ENCODE measurements at places on chromosomes 5 and 9. TPM values are rescaled to one million over a fixed set of nuclear protein-coding genes. Genes with fewer than 3 reads are reported as not detected.

Gene SLC27A6
- not detected for total RNA-seq

Gene PCDHGA11
- total RNA-seq: 2.3 TPM

Gene NR2F1-AS1
- 16.8 TPM for total RNA-seq

Gene DOCK8
- total RNA-seq: 0.15 TPM

Gene SPINK7
- not detected for total RNA-seq

Gene PCDHA11
- total RNA-seq: 0.64 TPM

Gene MYMK
- not detected for total RNA-seq

DNA sequence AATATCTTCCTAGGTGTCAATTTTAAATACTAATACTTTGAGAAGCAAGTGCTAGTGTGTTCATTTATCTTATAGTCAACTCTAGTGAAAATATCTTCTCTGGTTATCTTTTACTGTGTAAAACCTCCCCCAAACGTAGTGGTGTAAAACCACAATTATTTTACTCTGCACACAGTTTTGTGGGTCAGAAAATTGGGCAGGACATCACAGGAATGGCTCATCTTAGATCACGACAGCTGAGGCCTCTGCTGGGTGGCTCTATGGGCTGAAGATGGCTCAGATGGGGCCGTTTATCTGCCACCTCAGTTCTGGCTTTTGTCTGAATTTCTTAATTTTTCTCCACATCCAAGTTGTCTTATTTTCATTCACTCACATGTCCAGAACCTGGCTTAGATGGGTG lies 457.2 kb upstream of the ACTBL2 start:
- H3K36me3 ChIP-seq: no peaks in the 10 kb centered on the region
- no peak overlapping the region for H3K27ac ChIP-seq
- no peaks in the 10 kb centered on the region for H3K4me1 ChIP-seq
- no peak for DNase-seq
- H3K27me3 ChIP-seq: no peaks in the 10 kb centered on the region

GRCh38 chr9:76433406-76433805 lies 25.6 kb upstream of the GCNT1 start:
- DNase-seq: no peak
- H3K27me3 ChIP-seq: no peaks in the 10 kb centered on the region
- no peak overlapping the region for H3K27ac ChIP-seq
- no peak overlapping the region for H3K4me3 ChIP-seq
- no peaks in the 10 kb centered on the region for H3K36me3 ChIP-seq

DNA sequence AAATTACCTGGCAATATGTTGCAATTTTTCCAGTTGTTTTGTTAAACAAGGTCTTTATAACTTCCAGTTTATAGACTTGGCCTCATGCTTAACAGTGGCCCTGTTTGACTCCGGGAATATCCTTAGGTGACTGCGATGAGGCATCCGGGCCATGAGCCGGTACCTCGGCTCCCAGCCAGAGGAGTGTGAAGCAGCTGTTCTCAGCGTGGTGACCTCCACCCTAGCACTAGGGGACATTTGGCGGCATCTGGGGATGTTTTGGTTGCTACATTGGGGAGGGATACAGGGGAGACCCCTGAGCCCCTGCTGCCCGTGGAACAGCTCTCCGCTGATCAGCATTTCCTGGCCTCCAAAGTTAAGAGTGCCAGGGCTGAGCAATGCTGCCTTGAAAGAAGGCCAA lies 533.4 kb downstream of the IRX1 start:
- H3K36me3 ChIP-seq: no peaks in the 10 kb centered on the region
- no peak overlapping the region for H3K4me3 ChIP-seq
- no peak overlapping the region for H3K27ac ChIP-seq
- DNase-seq: no peak
- H3K4me1 ChIP-seq: no peaks in the 10 kb centered on the region

- H3K27ac ChIP-seq: no peak overlapping the region
- no peaks in the 10 kb centered on the region for H3K4me1 ChIP-seq
- DNase-seq: no peak
- peaks cover 29% of the 10 kb centered on the region for H3K27me3 ChIP-seq
These were observed 520 bp downstream of the PRRX2 start for GRCh38 chr9:129665814-129666520.

- no peak for DNase-seq
- peaks cover 4% of the 10 kb centered on the region for H3K4me1 ChIP-seq
- no peaks in the 10 kb centered on the region for H3K27me3 ChIP-seq
- no peaks in the 10 kb centered on the region for H3K36me3 ChIP-seq
These were observed 22.9 kb upstream of the ASS1 start for GRCh38 chr9:130421802-130422276.

- H3K27me3 ChIP-seq: no peaks in the 10 kb centered on the region
- H3K27ac ChIP-seq: no peak overlapping the region
- no peak overlapping the region for H3K4me3 ChIP-seq
- no peak for DNase-seq
These were observed 201.0 kb downstream of the WDR70 start for GRCh38 chr5:37580106-37580505.

DNA sequence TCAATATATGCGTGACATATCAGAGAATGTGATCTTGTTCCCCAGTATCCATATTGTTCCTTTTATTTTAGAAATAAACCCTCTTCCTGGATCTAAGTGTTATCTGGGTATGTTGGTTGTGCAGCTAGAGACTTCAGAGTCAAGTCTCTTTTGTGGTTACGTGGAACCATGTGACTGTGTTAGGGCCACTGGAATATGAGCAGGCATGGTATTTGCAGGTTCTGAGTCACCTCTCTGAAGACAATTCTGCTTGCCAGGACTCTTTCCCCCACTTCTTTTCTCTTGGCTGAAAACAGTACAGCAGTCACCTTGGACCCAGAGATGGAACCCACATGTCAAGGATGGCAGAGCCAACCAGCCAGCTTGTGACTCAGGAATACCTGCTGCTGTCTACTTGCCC lies 59.7 kb downstream of the ATP10B start:
- no peak for DNase-seq
- H3K36me3 ChIP-seq: no peaks in the 10 kb centered on the region
- peaks cover 3% of the 10 kb centered on the region for H3K4me1 ChIP-seq
- H3K27ac ChIP-seq: no peak overlapping the region

- H3K4me1 ChIP-seq: no peaks in the 10 kb centered on the region
- no peaks in the 10 kb centered on the region for H3K36me3 ChIP-seq
These were observed 63.5 kb upstream of the IRX4 start for GRCh38 chr5:1946122-1946677.

GRCh38 chr9:23603311-23603710 lies 222.7 kb downstream of the ELAVL2 start:
- H3K36me3 ChIP-seq: no peaks in the 10 kb centered on the region
- no peak for DNase-seq
- H3K4me1 ChIP-seq: peaks cover 21% of the 10 kb centered on the region
- no peaks in the 10 kb centered on the region for H3K27me3 ChIP-seq
- no peak overlapping the region for H3K4me3 ChIP-seq
- H3K27ac ChIP-seq: no peak overlapping the region

DNA sequence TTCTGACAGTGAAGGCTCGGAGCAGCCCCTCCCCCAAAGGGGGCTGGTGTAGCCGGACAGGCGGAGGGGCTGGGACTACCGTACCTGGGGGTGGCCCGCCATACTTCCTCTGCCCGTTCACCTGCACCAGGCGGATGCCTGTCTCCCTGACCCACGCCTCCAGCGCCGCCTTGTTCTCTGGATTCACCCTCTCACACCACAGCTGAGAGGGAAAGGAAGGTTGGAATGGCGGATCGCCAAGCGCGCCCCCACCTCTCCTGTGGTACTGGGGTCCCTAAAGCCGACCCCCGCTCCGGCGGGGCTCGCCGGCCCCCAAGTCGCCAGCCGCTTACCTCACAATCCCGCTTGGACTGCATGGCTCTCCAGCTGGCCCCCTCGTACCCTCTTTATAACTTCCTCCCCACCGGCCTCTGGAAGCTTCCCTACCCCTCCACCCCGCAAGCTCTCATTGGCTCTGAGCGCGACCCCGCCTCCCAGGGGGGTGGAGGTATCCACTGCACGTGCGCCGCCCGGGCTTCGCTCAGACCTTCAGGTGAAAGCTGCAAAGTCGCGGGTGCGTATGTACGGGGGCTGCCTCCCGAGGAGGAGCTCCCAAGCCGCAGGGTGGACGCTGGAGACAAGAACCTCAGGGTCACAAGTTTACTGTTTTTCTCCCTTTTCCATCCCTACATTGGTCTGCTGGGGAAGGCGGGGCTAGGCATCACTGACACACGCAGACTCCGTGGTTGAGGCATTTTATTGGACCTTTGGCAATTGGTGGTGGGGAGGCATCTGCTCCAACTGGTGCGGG lies at the start of gene DND1:
Gene DND1, minus strand, starts transcription at position 390 of the 790 bp plus-strand sequence. Its CDS starts 34 bp downstream, at position 356.
- H3K27ac ChIP-seq: no peak within 1 kb of the TSS
- H3K27me3 ChIP-seq: no peaks in the 10 kb centered on the region
- no peak within 1 kb of the TSS for H3K4me3 ChIP-seq
- H3K36me3 ChIP-seq: peaks cover 58% of the 10 kb centered on the region
- no peak for DNase-seq
- H3K4me1 ChIP-seq: no peaks in the 10 kb centered on the region

GRCh38 chr5:10297646-10298204 lies 10.0 kb downstream of the CMBL start:
- no peaks in the 10 kb centered on the region for H3K27me3 ChIP-seq
- H3K27ac ChIP-seq: no peak overlapping the region
- peaks cover 29% of the 10 kb centered on the region for H3K4me1 ChIP-seq
- H3K4me3 ChIP-seq: no peak overlapping the region

DNA sequence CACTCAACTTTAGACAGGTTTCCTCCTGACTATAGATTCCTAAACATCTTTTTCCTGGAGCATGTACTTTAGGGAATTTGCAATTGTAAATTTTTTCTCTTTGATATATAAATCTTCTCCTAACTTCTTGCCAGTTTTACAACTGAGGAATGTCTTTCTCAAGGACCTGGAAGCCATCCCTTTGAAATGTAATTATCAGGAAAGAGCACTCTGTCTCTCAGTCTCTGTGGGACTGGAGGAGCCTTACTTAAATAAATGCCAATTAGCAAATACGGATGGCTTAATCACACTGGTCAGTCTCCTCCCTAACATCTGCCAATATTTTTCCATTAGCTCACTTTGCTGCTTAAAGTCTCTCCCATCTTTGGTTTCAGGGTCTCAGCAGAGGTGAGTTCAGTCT lies 344.3 kb upstream of the ARRDC3 start:
- H3K27ac ChIP-seq: no peak overlapping the region
- no peaks in the 10 kb centered on the region for H3K36me3 ChIP-seq
- no peaks in the 10 kb centered on the region for H3K4me1 ChIP-seq

DNA sequence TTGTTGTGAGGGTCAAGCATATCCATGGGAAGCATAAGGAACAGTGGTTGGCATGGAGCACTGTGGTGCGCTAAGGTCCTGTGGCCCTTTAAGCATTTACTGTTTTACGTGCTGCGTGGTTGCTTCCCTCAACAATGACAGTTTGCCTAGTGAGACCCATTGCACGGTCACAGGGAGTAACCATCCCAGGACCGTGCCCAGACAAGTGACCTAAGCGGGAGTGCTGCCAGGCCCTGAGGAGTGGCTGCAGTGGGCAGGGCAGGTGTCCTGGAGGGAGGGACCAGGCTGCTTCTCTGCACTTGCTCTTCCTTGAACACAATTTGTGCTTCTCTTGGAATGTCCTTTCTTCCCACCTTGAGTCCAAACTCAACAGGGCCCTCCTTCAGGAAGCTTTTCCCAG lies 64.6 kb downstream of the RGS3 start:
- no peak for DNase-seq
- no peaks in the 10 kb centered on the region for H3K4me1 ChIP-seq
- H3K36me3 ChIP-seq: peaks cover 8% of the 10 kb centered on the region
- no peaks in the 10 kb centered on the region for H3K27me3 ChIP-seq

DNA sequence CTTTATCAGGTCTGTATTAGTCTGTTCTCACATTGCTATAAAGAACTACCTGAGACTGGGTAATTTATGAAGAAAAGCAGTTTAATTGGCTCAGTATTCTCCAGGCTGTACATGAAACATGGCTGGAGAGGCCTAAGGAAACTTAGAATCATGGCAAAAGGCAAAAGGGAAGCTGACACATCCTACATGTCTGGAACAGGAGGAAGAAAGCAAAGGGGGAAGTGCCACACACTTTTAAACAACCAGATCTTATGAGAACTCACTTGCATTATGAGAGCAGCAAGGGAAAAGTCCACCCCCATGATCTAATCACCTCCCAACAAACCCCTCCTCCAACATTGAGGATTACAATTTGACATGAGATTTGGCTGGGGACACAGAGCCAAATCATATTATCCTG lies 132.1 kb downstream of the PCSK1 start:
- peaks cover 23% of the 10 kb centered on the region for H3K4me1 ChIP-seq
- H3K27ac ChIP-seq: no peak overlapping the region
- DNase-seq: no peak
- no peaks in the 10 kb centered on the region for H3K27me3 ChIP-seq
- no peaks in the 10 kb centered on the region for H3K36me3 ChIP-seq

GRCh38 chr5:78540335-78541085 lies 108.1 kb downstream of the LHFPL2 start:
- peaks cover 8% of the 10 kb centered on the region for H3K36me3 ChIP-seq
- no peak for DNase-seq
- peaks cover 13% of the 10 kb centered on the region for H3K4me1 ChIP-seq
- no peak overlapping the region for H3K4me3 ChIP-seq

DNA sequence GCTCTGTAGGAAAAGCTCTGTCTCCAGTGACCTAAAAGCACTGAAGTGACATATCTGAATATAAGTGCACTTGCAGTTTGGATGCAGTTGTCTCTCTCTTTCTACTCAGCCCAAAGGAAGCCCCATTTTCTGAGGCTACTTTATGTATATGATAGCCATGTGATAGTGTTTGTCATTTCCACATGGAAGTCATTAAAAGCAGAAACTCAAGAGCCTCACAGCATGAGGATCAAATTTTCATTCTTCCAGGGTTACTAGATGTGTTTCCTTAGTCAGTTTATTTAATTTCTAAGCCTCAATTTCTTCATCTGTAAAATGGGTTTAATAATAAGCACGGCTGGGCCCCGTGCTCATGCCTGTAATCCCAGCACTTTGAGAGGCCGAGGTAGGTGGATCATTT lies 36.7 kb downstream of the RNF44 start:
- H3K36me3 ChIP-seq: peaks cover 69% of the 10 kb centered on the region
- H3K4me1 ChIP-seq: no peaks in the 10 kb centered on the region
- H3K27me3 ChIP-seq: no peaks in the 10 kb centered on the region
- H3K27ac ChIP-seq: no peak overlapping the region

- DNase-seq: no peak
- no peaks in the 10 kb centered on the region for H3K27me3 ChIP-seq
These were observed 290.6 kb downstream of the PIK3R1 start for GRCh38 chr5:68505917-68506860.

DNA sequence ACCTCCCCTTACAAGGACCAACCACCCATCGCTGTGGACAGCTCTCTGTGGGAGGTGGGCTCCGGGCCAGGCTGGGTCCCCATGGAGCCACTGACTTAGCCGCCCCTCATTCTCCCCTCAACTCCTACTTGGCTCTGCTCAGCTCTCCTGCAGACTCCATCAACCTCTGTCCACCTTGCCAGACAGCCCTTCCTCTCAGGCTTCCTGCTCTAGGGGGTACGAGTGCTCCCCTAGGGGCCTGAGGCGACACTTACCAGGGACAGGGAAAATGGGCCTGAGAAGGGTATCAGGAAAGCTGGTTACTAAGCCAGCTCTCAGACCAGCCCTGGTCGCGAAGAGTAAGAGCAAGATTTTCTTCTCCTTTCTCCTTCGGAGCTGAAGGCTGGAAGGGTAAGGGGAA lies 43.9 kb downstream of the SHB start:
- no peaks in the 10 kb centered on the region for H3K36me3 ChIP-seq
- DNase-seq: no peak
- H3K27me3 ChIP-seq: no peaks in the 10 kb centered on the region
- H3K27ac ChIP-seq: no peak overlapping the region

- H3K4me3 ChIP-seq: no peak overlapping the region
- no peak for DNase-seq
- peaks cover 34% of the 10 kb centered on the region for H3K4me1 ChIP-seq
- H3K36me3 ChIP-seq: no peaks in the 10 kb centered on the region
- no peak overlapping the region for H3K27ac ChIP-seq
- H3K27me3 ChIP-seq: no peaks in the 10 kb centered on the region
These were observed 153.8 kb upstream of the NR3C1 start for GRCh38 chr5:143557061-143557818.

- no peak overlapping the region for H3K4me3 ChIP-seq
- no peaks in the 10 kb centered on the region for H3K4me1 ChIP-seq
- no peak for DNase-seq
- H3K36me3 ChIP-seq: no peaks in the 10 kb centered on the region
- H3K27me3 ChIP-seq: no peaks in the 10 kb centered on the region
These were observed 68.2 kb upstream of the MINAR2 start for GRCh38 chr5:129679671-129680070.

Measured in Calu3 (cell line).